ENCODE measurements at places on chromosomes 3 and 15.

- DNase-seq = no peak
Measured at GRCh38 chr15:76795217-76795616, 109.9 kb downstream of the SCAPER start.

GRCh38 chr15:60340207-60340921, 57.4 kb downstream of the ANXA2 start:
- DNase-seq = no peak

DNA sequence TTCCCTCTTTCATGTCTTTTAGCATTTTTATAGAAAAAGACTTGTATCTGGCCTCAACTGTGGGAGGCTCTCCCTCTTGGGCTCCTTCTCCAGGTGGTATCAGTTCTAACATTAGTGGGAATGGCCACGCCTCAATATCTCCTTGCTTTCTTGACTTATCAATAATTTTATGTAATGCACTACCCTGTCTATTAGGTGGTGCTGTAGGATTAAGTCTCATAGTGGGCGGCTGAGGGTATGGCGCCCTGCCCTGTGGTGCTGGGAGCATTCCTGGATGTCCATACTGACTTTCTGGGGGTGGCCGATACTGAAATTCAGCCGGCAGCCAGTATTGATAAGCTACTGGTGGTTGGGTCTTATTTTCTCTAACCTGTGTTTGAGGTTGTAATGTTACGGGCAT, 8.7 kb upstream of the RPUSD3 start:
- DNase-seq = no peak

GRCh38 chr3:197866035-197866434, 75.0 kb downstream of the LRCH3 start:
- DNase-seq = no peak

DNA sequence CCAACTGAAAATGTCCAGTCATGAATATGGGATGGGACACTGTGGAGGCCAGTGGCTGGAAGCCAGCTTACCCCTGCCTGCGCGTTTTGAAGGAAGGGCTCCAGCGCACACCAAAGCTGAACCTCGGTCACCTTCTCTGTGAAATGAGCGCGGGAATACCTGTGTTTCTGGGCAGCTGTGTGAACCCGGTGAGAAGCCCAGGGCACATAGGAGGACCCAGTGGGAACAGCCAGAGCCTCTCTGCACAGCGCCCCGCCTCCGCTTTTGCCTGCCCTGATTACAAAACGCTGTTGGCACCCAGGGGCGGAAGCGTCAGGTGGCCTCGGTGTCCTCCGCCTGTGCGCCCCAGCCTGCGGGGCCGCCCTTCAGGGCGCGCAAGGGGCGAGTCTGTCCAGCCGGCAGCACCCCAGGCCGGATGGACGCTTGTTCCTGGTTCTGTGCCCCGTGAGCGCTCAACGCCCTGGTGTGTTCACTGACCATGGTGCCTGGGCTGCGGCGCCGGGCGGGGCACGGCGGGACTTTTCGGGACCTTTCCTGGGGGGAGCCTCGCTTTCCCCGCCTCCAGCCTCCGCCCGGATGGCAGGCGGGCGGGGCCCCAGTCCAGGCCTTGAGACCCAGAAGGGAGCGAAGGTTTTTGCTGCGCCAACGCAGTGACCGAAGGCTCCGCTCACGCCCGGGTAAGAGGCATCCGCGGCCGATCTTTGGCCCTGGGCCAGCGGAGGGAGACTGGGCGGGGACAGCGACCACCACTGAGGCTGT, at the start of gene SQOR:
Gene SQOR (plus strand): TSS at position 598 of the 759 bp plus-strand sequence. CDS start 23,895 bp downstream, outside the sequence.
- DNase-seq = peak; percentile 27

- no peak for DNase-seq
Measured at GRCh38 chr3:71099997-71100719, 483.4 kb downstream of the FOXP1 start.

DNA sequence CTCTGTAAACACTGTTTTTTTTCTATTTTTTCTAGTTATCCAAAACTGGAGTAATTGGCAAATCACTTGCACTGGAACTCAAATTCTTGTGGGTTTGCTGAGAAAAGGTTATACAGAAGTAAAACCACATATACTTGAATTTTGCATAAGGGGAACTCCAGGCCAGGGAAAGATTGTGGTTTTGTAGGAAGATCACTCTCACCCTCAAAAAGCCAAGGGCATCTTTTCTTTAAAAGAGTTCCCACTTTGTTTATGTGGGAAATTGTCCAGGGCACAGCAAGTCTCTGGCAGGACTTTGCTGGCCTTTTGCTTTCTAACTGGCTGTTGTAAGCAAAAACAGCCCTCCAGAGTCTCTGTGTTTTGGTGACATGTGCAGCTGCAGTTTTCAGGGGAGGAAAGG, 340.3 kb upstream of the RBMS3 start:
- DNase-seq = no peak

DNA sequence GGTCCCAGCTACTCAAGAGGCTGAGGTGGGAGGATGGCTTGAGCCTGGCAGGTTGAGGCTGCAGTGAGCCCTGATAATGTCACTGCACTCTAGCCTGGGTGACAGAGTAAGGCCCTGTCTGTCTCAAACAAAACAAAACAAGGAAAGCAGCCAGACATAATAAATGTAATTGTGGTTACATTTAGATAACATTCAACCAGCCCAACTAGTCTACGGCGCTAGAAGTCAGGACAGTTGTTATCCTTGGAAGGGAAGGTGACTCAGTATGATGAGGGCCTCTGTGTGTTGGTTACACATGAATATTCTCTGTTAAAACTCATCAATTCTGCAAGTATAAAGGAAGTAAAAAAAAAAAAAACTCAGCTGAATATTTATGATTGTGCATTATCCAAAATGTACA, 27.0 kb upstream of the CSPG5 start:
- DNase-seq = no peak

GRCh38 chr15:60223176-60223575, 174.6 kb downstream of the ANXA2 start:
- DNase-seq = no peak

Data from stimulated activated CD8-positive, alpha-beta memory T cell treated with anti-CD3 and anti-CD28 coated beads, Interleukin-7, amount 100 ng/mL, for 1 hour (primary cell).